ENCODE measurements at places on chromosomes 6 and 20. TPM values are rescaled to one million over a fixed set of nuclear protein-coding genes. Genes with fewer than 3 reads are reported as not detected.

Gene CPXM1
- total RNA-seq, result 8.5 TPM

Gene ZC2HC1B
- total RNA-seq, result not detected

Gene GMPR
- total RNA-seq, result 22.4 TPM

Gene SENP6
- 92.6 TPM for total RNA-seq

Gene PRKN
- 12.5 TPM for total RNA-seq

Gene PHACTR3
- total RNA-seq, result 3.6 TPM

Gene BTNL2
- total RNA-seq, result not detected

Gene MCM3
- 65.5 TPM for total RNA-seq

Gene ACTL10
- total RNA-seq, result 1.1 TPM

Gene NT5E
- total RNA-seq, result 11.3 TPM

Gene PSMB8
- total RNA-seq, result 67.5 TPM

Gene MPC1
- total RNA-seq, result 36.5 TPM

Gene NFATC2
- total RNA-seq, result 0.61 TPM

Gene PNLDC1
- not detected for total RNA-seq

Gene CCN2
- total RNA-seq, result 93.3 TPM

Gene LHFPL5
- total RNA-seq, result not detected

Gene ENPP3
- 69.7 TPM for total RNA-seq

Gene ZSCAN23
- total RNA-seq, result 2.8 TPM

Gene CALHM4
- not detected for total RNA-seq

Gene RFX6
- total RNA-seq, result not detected

Gene YTHDF1
- 41.9 TPM for total RNA-seq

Data from adrenal gland (tissue), 19 donors.